ENCODE measurements at places on chromosomes 12 and 14.
A peak's percentile ranks its signal among the peaks of the same experiment; 100 is the strongest.

DNA sequence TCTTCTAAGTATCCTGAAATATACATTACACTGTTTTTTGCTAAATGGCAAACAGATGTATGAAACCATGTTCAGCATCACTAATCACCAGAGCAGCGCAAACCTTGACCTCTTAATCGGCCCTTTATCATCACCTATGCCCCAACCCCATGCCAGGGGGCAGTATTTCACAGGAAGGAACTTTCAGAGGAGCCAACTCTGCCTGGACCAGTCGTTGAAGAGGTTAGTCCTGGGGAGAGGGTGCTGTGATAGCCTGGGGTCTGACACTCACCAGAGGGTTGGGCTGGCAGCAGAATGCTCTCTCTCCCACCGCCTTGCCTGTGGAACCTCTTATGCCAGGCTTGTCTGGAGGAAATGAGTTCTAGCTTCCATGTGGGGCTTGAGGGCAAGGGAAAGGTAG lies 411.7 kb downstream of the TMEM117 start:
- DNase-seq: no peak

- DNase-seq: no peak
Measured at GRCh38 chr12:77001276-77001675, 64.1 kb downstream of the E2F7 start.

- no peak for DNase-seq
Measured at GRCh38 chr14:89787525-89787924, 167.0 kb downstream of the EFCAB11 start.

DNA sequence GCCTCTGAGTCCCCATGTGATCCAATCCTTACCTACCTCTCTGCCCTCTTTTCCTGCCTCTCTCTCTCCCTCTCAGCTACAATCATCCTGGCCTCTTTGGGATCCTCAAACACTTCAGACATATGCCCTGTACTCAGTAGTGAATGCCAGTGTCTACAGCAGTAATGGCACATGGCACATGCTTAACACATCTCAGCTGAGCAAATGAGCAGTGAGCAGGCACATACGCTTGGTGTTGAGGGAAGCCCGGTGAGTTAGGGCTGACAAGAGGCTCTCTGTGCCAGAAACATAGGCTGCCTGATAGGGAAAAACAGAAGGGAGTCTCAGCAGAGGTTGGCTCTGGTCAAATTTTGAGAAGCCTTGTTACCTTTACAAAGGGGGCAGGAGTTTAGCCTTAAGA lies 409.1 kb downstream of the TMEM132D start:
- DNase-seq: no peak

DNA sequence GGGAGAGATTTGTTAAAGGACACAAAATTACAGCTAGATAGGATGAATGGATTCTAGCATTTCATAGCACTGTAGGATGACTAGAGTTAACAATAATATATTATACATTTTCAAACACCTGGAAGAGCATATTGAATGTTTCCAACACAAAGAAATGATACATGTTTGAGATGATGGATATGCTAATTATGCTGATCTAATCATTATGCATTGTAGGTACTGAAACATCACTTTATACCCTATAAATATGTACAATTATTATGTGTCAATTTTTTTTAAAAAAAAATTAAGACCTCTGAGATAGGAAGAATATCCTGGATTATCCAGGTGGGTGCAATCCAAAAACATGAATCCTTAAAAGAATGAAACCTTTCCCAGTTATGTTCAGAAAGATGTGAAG lies 100.3 kb upstream of the CPNE8 start:
- no peak for DNase-seq

DNA sequence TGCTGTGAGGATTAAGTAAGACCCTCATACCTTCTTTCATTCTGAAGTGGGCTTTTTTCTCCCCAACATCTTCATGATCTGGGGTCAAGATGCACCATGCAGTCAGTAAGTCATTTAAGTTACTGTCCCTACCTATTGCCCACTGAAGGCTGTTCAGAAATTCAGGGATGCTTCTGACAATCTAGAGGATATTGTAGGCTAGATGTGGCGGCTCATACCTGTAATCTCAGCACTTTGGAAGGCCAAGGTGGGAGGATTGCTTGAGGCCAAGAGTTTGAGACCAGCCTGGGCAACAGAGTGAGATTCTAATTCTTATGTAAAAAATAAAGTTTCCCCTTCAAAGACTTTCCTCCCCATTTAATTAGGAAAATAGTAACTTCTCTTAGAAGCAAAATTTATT lies 28.7 kb downstream of the PHETA1 start:
- DNase-seq: no peak

DNA sequence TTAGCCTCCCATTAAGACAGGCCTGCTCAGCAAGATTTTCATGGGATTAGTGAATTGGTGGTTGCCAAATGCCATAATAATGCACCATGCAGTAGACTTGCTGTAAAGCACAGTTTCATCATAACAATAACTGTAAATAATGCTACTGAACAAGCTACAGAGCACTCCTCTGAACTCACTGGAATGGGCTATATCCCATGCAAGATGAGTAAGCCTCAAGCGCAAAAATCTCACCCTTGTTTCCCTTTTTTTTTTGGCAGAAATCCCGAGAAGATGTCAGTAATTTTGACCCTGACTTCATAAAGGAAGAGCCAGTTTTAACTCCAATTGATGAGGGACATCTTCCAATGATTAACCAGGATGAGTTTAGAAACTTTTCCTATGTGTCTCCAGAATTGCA lies 145.9 kb upstream of the HIF1A start:
- DNase-seq: no peak

GRCh38 chr12:3537719-3538465 lies 46.9 kb downstream of the PRMT8 start:
- DNase-seq: no peak

- DNase-seq: no peak
Measured at GRCh38 chr12:11264501-11264900, 5.0 kb downstream of the PRB3 start.

DNA sequence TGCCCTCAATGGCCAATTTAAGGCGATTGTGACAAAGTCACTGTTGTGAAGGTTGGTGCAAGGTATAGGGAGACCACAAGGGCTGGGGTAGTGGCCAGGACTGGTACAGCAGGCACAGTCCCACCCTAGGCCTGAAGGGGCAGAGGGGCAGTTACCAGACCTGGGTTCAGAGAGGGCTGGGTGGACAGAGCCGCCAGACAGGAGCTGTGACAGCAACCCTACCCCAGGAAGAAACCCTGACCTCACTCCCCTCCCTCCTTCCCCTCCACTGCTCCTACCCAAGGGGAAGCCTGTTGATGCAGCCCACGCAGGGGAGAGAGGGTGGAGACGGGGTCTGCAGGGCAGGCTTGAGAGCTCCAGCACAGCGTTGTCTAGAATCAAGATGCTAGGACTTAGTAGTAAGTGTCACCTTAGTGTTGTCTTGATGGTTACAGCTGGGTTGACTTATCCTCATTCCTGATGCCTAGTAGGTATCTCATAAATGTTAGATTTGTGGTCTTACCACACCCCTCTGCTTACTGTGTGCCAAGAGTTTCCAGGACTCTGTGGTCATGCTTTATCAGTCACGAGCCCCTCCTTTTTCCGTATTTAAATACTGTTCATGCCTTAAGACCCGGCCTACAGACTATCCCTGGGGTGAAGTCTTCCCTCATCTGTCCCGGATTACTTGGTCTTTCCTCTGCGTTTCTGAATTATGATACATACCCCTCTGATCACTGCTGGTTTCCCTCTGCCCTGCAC lies 14.4 kb downstream of the EML1 start:
- DNase-seq: no peak

GRCh38 chr12:45434094-45434493 lies 218.2 kb downstream of the ANO6 start:
- no peak for DNase-seq

- DNase-seq: no peak
Measured at GRCh38 chr12:89710873-89711750, 2.5 kb upstream of the ATP2B1 start.

GRCh38 chr12:26097046-26097878 lies 27.6 kb downstream of the BHLHE41 start:
- DNase-seq: peak; percentile 40
